ENCODE measurements at places on chromosomes 11 and 22.

GRCh38 chr22:37913233-37913721, 7.2 kb downstream of the MICALL1 start:
- no peak for DNase-seq

- DNase-seq, result no peak
Measured at GRCh38 chr11:130580372-130580771, 131.9 kb downstream of the ADAMTS15 start.

DNA sequence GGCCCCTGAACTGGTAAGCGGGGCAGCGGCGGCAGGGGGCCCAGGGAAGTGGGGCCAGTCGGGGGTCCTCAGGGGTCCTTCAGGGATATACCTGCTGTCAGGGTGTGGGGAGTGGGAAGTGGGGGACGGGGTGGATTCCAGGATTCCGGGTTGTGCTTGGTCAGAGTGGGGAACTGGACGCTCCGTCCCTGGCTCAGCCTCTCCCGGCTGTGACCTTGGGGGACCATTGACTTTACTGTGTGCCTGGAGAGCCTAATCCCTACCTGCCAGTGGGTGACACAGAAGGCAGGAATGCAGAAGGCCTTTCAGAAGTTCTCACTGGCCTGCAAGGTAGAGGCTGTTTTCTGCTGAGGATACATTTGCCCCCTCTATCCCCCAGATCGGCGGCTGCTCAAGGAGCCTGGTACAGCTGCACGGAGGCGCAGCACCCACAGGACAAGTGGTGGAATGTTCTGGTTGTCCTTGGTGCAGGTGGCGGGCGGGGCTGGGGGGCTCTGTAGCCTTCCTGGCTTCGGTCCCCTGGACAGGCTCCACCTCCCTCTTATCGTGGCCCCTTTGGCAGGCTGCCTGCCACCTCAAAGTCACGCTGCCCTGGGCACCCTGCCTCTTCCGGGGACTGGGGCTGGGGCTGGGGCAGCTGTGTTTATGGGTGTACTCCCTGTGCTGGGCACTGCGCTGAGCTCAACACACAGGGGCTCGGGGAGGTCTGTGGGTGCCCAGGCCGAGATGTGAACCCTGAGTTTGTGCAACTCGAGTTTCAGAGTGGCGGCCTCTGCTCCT, 18.4 kb downstream of the KCNQ1 start:
- DNase-seq, result no peak

GRCh38 chr22:27801616-27802345, at the start of gene MN1:
Gene MN1 (minus strand): TSS chr22:27801756. CDS start chr22:27800543, 1,213 bp downstream.
- DNase-seq, result no peak

DNA sequence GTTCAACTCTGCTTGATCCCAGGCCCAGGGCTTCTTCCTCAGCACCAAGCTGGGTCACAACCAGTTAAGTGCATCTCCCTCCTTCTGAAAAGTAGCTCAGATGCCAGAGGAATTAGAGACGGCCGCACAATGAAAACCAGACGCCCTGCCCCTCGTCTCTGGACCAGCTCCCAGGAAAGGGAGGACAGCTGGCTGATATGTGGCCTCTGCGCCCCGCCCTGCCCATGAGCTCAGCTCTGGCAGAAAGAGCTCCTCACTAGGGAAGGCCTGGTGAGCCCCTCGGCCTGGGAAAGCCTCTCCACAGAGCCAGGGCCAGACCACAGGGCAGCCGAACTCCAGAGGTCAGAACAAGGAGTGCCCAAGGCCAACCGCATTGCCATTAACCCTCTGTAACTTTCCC, 18.1 kb upstream of the SCGB1A1 start:
- DNase-seq, result no peak

GRCh38 chr22:23431337-23432072, 148.6 kb downstream of the IGLL1 start:
- no peak for DNase-seq

DNA sequence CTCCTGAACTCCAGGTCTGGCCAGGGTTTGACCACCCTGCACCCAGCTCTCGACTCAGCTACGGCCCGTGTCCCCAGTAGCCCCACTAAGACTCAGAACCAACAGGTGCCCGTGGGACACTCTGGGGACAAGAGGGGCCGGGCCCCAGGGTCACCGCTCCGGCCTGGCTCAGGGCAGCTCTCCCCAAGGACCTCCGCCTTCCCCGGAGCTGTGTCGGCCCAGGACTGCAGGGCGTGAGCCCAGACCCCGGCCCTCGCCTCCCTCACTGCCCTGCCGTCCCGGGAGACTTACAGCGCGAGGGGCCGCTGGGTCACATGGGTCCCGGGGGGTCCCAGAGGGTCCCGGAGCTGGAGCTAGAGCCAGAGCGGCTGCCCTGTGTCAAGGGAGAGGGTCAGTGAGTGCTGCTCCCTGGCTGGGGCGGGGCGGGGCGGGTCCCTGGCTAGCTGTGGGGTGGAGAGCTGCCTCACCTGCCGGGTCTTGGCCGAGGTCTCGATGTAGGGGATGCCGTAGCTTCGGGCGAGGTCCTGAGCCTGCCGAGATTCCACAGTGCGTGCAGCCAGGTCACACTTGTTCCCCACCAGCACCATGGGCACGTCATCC, 2.3 kb downstream of the HRAS start:
- DNase-seq, result no peak

- no peak for DNase-seq
Measured at GRCh38 chr11:105152021-105152512, 12.5 kb upstream of the CARD18 start.

DNA sequence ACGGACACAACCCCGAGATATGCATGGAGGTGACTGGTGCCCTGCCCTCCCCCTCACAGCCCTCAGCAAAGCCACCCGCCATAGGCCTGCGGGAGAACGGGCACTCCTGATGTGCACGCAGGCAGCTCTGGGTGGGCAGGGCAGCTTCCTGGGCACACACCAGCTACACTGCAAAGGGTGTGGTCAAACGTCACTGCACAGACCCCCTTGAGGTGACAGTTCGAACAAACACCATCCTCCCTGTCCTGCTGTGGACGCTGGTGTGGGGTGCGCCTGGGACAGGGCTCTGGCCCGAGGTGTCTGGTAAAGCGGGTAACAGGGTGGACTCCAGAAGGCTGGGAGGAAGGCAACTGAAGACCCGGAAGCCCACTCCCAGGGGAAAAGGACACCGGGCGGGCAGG, 21.9 kb upstream of the MOB2 start:
- DNase-seq, result no peak

GRCh38 chr11:94154095-94154856, 25.6 kb downstream of the PANX1 start:
- no peak for DNase-seq

GRCh38 chr22:27347951-27348350, 453.6 kb downstream of the MN1 start:
- no peak for DNase-seq

DNA sequence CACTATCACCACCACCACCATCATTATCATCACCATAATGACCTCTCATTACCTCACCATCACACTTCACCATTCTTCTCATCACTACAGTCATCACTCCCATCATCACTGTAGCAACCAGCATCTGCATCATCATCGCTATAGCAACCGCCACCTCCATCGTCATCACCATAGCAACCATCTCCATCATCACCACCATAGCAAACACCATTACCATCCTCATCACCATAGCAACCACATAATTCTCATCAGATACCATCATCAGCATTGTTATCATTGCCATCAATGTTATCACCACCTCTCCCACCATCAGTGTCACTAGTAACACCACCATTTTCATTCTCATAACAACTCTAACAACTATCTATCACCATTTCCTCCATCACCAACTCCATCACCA, 23.1 kb upstream of the CD82 start:
- DNase-seq, result no peak

DNA sequence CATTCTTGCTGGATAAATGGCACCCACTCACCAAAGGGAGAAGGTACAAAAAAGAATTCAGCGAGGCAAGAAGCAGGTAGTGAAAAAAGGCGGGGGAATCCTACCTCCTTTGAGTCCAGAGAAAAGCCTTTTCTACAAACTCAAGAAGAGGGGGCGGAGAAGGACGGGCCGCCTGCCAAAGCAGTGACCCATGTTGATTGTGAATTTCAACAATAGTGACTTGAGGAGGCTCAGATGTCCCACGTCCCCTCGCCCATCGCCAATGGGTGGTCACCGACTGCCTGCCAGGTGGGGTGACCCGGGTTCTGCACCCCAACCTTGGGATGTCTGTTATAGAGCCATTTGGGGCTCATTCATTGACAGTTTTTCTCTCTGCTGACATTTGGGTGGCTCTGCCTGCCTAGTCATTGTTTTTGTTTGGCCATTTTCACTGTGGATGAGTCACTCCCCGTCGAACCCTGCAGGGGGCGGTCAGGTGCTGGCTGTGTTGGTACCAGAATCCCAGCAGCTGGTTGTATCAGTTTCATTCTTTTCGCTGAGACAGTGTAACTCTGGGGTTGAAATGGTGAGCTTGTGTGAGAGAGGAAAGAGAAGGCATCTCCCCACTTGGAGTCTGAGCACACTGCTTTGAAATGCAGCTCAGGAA, 163.4 kb upstream of the NCAM1 start:
- no peak for DNase-seq
